Cardiac fibroblast (primary cell): ENCODE measurements at places on chromosomes 6 and 20.

- DNase-seq, result no peak
Measured at GRCh38 chr6:17542243-17542642, 57.9 kb upstream of the FAM8A1 start.

DNA sequence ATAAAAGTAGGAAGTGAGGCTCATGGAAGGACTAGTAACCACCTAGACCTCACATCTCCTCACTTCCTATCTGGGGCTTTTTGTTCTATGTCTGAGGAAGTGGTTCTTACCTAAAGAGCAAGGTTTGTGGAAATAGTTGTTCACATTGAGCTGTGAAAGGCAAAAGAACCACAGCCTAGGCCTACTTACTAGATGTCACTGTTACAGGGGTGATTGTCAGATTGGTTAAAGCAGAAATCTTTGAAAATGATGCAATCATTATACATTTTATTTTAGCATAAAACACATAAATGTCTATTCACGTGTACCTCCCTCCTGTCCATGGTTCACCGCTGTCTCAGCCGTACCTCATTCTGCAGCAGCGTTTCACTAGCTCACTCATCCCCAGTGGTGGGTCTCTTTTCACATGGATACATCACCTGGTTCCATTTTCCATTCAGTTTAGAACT lies 268.8 kb downstream of the TMEM242 start:
- DNase-seq, result no peak

DNA sequence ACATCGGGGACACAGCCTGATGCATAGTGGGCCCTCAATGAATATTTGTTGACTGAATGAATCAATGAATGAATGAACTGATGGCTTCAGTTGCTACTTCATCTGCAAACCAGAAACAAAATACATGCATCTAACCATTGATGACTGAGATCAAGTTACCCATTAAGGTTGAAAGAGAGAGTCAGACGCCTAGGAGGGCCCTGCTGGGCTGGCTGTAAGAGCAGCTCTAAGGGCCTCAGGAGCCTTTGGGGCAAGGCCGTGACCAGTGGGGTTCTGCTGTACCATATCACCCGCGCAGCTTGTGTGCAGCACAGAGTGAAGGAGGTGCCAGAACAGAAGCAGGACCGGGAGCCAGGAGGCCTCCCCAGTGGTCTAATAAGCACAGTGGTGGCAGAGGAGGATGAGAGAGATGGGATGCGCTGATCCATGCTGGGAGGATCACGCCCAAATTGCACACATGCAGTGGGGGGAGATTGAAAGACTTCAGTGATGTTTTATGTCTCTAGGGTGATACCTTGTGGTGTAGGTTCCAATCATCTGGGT lies 96.1 kb upstream of the KCNG1 start:
- DNase-seq, result no peak

DNA sequence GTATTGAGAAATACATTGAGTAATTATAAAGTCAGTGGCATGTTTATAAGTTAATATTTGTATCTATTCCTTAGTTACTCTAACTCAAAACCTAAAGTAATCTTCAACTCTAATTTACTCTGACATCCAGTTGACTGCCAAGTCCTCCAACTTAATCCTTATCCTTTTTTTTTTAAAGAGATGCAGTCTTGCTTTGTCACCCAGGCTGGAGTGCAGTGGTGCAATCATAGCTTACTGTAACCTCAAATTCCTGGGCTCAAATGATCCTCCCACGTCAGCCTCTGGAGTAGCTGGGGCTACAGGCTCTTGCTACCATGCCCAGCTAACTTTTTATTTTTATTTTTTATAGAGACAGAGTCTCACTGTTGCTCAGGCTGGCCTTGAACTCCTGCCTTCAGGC lies 24.4 kb downstream of the PTPN1 start:
- peak; percentile 86 for DNase-seq

GRCh38 chr6:54865091-54865631 lies 18.6 kb downstream of the FAM83B start:
- DNase-seq, result no peak

DNA sequence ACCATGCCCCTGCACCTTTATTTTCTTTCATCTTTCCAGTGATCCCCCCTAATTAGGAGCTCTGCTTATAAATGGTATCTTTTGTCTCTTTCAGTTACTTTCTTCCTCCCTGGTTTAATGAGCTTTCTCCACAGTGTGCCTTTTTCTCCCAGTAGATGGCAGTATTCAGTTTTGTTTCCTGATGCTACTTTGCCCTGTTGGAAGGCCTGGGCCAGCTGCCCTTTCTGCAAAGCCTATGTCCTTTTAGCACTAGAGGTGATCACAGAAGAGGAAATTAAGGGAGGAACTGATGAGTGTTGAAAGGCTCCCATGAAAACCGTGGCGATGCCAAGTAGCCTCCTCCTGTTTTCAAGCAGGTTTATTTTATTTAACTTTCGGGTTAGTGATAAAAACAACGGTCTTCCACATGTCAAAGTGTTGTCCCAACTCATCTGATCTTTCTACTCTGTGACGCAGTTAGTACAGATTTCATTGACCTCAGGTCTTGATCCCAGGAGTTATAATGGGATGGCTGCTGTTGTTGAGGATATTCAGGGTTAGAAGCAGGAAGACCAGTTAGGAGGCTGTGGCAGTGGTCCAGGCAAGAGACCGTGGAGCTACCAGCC lies 184.2 kb upstream of the BMP2 start:
- DNase-seq, result peak; percentile 78

DNA sequence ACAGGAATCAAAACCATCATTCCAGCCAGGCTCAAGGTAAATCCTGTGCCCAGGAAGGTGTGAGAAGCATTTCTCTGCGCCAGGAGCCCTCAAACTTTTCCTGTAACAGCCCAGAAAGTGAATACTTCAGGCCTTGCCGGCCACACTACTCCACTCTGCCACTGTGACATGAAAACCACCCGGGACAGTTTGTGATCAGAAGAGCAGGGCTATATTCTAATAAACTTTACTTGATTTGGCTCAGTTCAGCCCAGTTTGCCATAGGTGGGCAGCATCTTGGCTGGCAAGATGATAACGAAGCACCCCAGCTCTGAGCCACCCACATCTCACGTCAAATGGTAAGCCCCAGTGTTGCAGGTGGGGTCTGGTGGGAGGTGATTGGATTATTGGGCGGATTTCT lies 249.4 kb downstream of the DLL1 start:
- DNase-seq, result no peak

DNA sequence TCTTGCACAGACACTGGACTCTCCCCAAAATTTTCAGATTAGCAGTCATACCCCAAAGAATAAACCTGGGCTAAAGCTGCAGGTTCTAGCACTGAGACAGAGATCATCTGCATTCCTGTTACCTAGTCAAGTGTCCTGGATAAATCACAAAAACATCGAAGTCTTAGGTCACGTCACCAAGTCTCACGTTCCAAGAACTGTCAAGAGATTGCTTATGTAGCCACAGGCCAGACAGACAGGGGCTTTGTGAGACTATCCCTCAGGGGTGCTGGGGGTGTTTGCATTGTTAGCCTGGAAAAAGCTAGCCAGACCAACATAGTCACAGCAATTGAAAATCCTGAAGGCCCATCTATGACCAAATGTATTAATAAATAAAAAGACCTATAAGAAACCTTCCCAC lies 243.1 kb upstream of the PREP start:
- DNase-seq, result no peak

DNA sequence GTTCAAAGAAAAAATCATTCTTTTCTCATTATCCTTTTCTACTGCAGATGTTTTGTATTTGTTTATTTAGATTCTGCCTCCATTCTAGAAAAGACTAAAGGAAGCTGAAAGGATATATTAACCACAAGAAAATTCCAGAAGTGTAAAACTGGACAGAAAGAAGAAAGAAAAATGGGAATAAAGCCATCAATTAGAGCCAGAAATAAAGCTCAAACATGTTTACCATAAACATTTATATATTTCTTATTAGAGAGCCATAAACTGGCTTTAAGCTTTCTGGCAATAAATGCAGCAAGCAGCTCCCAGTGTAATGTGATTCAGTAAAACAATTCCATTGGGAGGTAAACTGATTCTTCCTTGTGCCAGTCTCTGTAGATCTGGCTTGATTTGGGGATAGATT lies 244.1 kb downstream of the PTPRK start:
- DNase-seq, result no peak

- peak; percentile 7 for DNase-seq
Measured at GRCh38 chr6:114342826-114343781, at the start of gene HS3ST5. Gene HS3ST5, minus strand, starts transcription at chr6:114343023. Its CDS starts 280,178 bp downstream, at chr6:114062845.

- DNase-seq, result no peak
Measured at GRCh38 chr6:44243345-44243744, 3.6 kb upstream of the HSP90AB1 start.

DNA sequence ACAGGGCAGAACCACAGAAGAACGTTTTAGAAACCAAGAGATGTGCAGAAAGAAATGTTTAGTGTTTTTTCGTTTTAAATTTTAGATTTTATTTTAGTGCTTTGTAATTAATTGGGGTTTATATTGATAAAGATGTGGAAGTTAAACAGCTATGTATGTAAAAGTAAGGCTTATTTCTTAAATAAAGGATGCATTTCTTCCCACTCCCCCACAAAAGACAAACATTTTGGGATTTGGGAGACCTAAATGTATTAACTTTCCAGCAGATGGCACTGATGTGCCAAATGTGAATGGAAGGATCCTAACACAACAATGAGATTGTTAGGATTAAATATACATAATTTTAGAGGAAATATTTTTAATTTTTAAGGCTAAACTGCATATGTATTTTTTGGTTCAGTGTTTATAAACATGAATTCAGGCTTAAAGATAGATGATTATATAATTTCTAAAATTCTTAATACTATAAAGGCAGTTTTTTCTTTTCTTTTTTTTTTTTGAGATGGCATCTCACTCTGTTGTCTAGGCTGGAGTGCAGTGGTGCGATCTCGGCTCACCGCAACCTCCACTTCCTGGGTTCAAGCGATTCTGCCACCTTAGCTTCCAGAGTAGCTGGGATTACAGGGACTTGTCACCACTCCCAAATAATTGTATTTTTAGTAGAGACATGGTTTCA lies 12.0 kb downstream of the PFDN4 start:
- peak; percentile 72 for DNase-seq

GRCh38 chr20:1623501-1624205 lies 3.8 kb upstream of the SIRPB1 start:
- DNase-seq, result no peak

- no peak for DNase-seq
Measured at GRCh38 chr6:43934803-43935602, 165.0 kb downstream of the VEGFA start.

DNA sequence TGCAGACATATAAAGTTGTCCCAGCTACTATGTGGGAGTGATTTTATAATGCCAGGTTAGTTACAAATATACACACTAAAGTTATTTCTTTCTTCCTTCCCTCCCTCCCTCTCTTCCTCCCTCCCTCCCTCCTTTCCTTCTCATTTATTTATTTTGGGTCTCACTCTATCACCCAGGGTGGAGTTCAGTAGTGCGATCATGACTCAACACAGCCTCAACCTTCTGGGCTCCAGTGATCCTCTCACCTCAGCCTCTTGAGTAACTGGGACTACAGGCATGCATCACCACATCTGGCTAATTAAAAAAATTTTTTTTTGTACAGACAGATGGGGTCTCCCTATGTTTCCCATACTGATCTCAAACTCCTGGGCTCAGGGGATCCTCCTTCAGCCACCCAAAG lies 59.2 kb downstream of the PHF20 start:
- DNase-seq, result peak; percentile 77

DNA sequence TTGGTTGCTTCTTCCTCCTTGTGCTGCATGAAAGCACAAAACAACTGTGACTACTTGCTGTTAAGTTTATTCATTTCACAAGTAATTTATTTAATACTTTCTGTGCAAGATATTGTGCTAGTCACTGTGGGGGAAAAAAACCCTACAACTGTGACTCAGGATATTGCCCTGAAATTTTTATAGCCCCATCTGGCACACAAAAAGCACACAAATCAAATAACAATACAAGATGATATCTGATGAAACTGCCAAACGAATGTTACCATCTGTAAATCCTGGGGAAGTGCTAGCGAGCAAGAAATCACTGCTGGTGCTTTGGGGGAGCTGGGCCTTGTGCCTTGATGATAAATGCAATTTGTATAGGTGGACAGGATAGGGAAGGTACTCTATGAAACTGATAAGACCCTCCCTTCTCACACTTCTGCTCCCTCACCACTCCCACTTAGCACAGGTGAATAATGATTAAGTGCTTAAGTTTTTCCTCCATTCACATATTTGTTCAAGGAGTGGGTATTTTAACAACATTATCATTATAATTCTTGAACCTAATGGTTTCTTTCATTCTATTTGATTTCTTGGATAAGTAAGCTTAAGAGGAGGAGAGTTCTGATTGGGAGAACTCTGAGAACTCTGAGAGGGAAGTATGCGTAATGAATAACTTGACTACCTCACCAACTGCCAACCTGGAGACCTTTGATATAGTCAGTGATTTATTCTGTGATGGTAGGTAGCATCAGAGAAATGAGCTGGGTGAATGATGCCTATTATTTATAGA lies 115.3 kb downstream of the RTN4IP1 start:
- DNase-seq, result no peak

- DNase-seq, result no peak
Measured at GRCh38 chr6:112752305-112752704, 405.2 kb downstream of the RFPL4B start.

DNA sequence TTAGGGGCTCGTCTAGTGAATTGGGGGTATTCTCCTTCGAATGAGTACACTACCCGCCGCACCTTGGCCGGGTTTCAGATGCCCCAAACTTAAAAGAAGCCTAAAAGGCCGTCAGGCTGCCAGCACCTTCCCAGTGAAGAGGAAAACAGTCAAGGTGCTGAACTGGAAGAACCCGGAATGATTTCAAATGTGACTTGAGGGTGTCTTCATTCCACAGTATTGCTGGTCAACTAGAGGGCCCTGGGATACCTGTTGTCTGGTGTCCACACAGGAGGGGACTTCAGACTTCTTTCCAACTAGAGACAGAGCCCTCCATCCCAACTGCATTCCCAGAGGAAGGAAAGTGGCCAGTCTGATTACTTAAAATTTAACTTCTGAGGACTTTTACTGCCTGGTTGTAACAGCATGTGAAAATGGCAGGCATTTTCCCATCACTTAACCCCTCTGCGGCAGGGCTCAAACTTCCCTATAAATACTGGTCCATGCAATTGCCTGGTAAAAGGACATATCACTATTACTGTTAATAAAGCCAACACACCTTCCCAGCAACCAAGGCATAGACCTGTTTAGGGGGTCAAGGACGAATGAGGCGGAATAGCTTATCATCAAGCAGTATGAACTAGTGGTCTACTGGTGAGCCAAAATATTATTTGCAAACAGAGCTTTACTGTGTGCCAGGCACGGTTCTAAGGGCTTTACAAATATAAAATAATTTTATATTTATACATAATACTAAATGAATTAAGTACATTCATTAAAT lies 651 bp upstream of the SAMHD1 start:
- no peak for DNase-seq

- DNase-seq, result no peak
Measured at GRCh38 chr6:81988871-81989270, 236.4 kb upstream of the TENT5A start.
